ENCODE measurements at places on chromosomes 11 and 22.

DNA sequence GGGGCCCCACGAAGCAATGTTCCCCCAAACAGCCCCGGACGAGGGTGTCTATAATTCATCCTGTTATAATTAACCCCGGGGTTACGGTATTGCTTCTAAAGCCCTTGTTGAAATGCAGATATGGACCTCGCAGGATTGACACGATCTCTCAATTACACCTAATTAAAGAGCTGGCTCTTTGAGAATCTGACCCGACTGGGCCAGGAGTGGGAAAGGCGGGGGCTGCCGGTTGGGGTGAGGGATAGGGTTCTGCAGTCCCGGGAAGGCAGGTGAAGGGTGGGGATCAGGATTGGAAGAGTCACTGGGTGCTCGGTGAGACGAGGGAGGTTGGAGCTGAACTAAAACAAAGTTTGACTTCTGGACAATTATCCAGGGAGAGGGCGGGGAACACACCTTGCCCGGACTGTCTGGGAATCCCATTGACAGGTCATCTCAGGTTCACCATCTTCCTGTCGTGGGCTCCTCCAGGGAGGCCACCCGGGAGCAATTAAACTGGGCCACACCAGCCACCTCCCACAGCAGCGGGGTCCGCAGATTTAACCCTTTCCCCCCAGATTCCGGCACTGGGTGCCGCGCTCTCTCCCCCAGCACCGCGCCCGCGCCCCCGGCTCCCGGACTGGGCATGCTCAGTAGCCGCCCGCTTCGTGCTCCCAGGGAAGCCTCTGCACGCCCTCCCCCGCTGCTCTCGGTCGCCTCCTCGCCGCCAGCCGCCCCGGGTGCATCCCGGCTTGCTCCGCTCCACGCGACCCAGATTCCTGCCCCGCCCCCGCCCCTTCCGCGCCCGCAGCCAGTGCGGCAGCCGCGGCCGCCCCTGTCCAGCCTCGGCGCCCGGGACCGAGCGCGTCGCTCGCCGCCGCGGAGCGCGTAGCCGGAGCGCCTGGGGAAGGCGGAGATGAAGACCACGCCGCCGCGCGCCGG lies at the start of gene ELMOD1:
Gene ELMOD1 (plus strand): TSS at position 688 of the 918 bp plus-strand sequence. CDS start 27,043 bp downstream, outside the sequence.
- DNase-seq: no peak

DNA sequence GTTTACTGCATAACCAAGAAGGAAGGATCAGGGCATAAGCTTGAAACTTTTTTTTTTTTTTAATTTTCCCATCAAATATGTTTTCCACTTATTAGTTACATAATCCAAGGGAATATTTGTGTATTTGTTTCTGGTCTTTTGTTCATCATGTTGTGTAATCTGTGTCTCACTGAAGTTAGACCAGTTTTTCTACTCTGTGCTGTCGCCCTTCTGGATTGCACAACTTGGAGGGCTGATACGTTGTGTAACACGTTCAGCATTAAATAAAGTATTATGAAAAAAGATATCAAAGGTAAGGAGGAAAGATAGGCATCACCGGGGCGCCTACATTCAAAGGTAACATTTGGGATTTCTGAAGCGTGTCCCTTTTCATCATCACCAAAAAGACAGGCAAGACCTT lies 3.3 kb upstream of the E2F8 start:
- no peak for DNase-seq

- peak; percentile 44 for DNase-seq
These were observed 352 bp downstream of the C22orf23 start for GRCh38 chr22:37953062-37953436.

- DNase-seq: peak; percentile 32
These were observed 2.7 kb upstream of the RHOD start for GRCh38 chr11:67053896-67054329.

GRCh38 chr11:93432247-93432646 lies 101.7 kb downstream of the DEUP1 start:
- no peak for DNase-seq

DNA sequence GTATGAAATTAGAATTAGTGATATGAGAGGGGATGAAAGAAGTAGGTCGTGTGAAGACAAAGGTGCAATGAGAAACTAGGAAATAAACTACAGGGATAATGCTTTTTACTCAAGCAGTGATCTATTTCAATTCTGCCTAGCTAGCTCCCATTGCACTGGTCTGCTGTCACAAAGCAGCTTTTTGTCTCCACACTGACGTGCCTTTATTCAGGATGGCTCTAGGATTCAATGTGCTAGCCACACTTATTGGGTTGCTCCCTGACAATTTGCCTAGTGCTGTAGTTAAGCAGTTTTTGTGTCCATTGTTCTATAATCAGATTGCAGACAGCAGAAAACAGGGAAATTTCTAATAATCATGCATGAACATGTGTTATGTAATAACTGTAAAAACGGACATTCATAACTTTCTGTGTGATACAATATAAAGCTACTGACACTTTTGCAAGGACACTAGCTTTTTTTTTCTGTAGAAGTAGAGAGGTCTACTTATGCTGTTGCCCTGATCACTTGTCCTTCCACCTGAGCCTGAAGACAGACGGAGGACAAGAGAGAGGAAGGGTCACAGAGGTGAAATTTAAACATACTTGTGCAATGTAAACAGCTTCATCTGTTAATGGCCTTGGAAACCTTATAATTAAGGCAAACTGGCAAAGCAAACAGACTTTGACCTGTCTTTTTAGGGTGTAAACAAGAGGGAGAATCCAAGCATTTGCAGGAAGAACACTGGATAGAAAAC lies 269.6 kb downstream of the LRRC4C start:
- DNase-seq: no peak

Data from NCI-H2227 treated with DMSO at 0.1 percent for 48 hours (cell line).